ENCODE measurements at places on chromosomes 3 and 15.

DNA sequence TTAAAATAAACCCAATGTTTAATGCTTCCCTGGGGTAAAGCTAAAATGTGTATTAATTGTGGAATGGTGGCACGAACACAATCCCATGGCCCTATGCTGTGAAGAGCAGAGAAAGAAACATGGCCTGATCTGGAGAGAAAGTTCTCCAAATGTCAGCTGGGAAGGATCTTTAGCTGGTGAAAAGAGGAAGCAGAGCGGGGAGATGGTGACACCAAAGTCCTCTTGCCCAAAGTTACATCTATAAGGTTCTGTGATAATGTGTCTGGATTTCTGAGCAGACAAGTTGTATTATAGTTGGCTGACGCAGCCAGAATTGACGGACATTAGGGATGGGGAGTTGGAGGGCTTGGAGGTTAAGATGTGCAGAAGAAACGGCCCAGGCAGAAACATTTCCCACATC, 196.2 kb downstream of the CHST2 start:
- DNase-seq: no peak

- no peak for DNase-seq
Observed at GRCh38 chr3:192068464-192069254, 607.7 kb downstream of the PYDC2 start.

- no peak for DNase-seq
Observed at GRCh38 chr3:38837358-38837757, 21.3 kb upstream of the SCN10A start.

DNA sequence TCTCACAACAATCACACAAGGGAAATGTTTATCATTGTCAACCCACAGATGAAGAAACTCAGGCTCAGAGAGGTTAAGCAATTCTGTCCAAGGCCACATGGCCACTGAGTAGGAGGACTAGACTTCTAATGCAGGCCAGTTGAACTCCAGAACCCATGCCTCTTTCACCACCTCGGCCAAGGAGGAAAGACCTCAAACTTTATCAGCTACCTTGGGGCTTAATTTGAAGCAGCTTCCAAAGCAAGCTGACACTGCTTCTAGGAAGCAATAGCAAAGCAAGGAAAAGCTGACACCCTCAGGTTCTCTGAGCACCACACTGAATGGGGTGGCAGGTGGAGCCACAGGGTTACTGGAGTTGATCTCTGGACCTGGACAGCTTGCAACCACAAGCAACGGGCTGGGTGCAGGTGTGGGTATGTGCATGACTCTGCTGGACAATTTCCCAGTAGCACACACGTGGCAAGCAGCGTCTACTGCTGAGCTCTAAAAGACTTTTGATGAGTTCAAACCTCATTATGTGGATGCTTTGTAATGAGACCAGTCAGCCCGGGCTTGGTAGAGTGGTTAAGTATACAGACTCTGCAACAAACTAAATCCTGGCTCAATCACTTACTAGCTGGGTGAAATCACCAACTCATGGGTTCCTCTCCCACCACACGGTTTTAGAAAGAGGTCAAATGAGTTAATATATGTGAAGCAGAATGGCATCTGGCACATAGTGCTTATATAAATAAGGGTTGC, 23.1 kb downstream of the CCNL1 start:
- no peak for DNase-seq

Measured in NCI-H460 (cell line).